ENCODE measurements at places on chromosomes 7 and 10. TPM values are rescaled to one million over a fixed set of nuclear protein-coding genes. Genes with fewer than 3 reads are reported as not detected.

PKD2L1 gene
- polyA plus RNA-seq: not detected

GPR26 gene
- not detected for polyA plus RNA-seq

ACSM6 gene
- 0.68 TPM for polyA plus RNA-seq

FGL2 gene
- polyA plus RNA-seq: 3.2 TPM

ZNF117 gene
- 1.2 TPM for polyA plus RNA-seq

METTL27 gene
- polyA plus RNA-seq: not detected

CRTAC1 gene
- polyA plus RNA-seq: 0.06 TPM

CRCP gene
- polyA plus RNA-seq: 25.7 TPM

ZSCAN25 gene
- 3.5 TPM for polyA plus RNA-seq

CDNF gene
- polyA plus RNA-seq: 4.1 TPM

CASP7 gene
- polyA plus RNA-seq: 77.9 TPM

PRRT4 gene
- polyA plus RNA-seq: not detected

PDE6C gene
- not detected for polyA plus RNA-seq

ANXA8L1 gene
- not detected for polyA plus RNA-seq

PLXDC2 gene
- polyA plus RNA-seq: 4.2 TPM

ANKRD61 gene
- polyA plus RNA-seq: not detected

AS3MT gene
- polyA plus RNA-seq: 3.9 TPM

All from stomach (tissue), 19 donors.